ENCODE measurements at places on chromosomes 5 and 9.

- DNase-seq: no peak
These were observed 104.2 kb upstream of the SAP30L start for GRCh38 chr5:154341620-154342019.

- no peak for DNase-seq
These were observed 26.9 kb upstream of the CEMIP2 start for GRCh38 chr9:71795097-71795813.

GRCh38 chr5:179795863-179796833 is 2.4 kb downstream of the LTC4S start:
- peak; percentile 44 for DNase-seq

GRCh38 chr5:174999581-174999980 is 275.2 kb downstream of the MSX2 start:
- DNase-seq: no peak

GRCh38 chr5:79168031-79168430 is 56.4 kb downstream of the BHMT start:
- no peak for DNase-seq

DNA sequence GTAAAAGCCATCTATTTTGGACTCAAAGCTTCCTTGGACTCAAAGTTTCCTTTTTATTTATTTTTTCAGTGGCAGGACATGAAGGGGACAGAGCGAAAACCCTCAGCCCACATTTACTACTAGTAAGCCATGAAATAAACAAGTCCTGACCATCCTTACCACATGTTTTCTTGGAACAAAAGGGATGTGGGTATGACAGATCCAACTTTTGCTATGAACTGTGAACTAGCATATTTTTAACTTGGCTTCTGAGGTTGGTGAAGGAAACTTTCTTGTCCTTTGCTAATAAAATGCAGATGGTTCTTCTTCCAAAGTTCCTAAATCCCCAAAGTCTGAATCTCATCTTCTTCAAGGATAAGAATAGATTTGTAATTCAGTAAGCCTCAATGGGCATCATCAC is 122.7 kb upstream of the TNC start:
- no peak for DNase-seq

- DNase-seq: no peak
These were observed 1881.5 kb downstream of the EFNA5 start for GRCh38 chr5:105789246-105789645.

DNA sequence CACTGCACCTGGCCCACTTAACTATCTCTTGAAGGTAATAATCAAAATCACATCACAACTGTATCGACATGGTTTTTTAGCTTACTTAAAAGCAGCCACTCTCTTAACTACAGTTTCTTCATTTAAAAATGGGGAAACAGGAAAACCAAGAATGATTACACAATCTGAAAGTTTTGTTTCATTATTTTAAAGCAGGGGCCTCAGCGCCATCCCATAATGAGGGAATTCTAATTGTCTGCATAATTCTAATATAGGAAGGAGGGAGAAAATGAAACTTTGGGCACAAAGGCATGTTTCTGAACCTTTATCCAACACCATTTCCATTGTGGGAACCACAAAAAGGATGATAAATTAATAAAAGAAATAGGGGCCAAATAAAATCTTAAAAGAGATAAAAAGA is 7.6 kb downstream of the HACD4 start:
- no peak for DNase-seq

DNA sequence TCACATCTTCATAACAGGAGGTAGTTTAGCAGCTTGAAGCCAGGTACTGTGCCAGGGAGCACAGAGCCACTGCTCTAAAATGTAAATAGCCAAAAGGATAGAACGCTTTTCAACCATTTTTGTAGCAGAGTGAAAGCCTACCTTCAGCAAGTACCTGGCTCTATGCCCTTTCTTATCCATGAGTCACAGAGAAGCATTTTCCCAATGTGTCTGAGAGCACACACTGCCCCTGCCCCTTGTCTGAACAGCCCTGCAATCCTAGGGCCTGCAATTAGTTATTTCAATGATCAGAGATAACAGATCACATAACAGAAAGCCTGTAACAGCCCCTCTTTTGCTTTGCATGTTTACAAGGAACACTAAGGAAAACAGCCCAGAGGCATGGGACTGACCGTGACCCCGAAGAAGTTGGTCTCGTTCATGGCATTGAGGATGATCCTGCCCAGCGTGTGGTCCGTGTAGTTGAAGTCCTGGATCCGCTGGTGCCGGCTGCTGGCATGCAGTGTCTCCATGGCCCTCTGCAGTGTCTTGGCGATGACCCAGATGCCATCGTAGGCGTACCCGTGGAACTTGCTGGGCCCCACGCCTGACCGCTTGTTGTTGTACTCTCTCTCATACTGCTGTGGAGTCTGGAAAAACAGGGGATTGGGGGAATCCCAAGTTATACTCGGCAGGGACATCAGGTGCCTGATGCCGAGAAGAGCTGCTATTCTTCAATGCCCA is 198.3 kb upstream of the TBC1D2 start:
- DNase-seq: no peak

- DNase-seq: no peak
These were observed 722.8 kb upstream of the GRAMD2B start for GRCh38 chr5:125700380-125700861.

DNA sequence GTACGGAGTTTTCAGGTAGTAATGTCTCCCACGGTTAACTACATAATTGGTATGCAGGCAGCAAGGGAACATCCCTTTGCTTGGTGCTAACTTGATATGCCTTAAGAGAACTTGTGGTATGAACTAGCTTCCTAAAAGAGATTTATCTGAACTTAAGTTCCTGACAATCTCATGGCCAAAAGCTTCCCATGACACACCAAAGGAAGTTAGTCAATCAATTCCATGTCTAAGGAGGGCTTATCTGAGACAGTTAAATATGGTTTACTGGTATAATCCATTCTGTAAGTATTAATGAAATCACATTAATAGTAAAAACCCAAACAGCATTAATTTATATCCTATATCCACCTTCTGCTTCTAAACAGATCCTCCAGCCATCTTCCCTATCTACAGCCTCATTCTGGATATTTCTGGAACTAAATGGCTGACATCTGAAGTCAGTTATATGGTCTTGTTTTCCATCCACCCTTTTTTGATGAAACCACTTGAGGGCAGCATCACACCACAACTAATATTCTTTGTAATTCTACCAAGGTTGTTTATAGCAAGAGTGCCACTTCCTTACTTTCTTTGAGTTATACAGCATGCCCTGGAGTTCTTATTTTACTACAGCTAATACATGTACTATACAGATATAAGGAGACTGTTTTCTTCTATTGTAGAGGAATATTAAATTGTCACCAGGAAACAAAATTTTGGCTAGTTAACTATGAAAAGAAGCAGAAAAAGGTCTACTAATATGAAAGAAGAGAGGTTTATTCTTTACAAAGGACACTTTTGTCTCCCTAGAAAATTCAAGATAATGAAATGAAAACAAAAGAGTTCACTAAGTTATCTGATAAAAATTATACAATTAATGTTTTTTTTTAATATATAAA is 34.7 kb downstream of the SHOC1 start:
- peak; percentile 82 for DNase-seq

GRCh38 chr5:45336464-45336863 is 359.7 kb downstream of the HCN1 start:
- DNase-seq: no peak

- no peak for DNase-seq
These were observed 84.3 kb upstream of the PANK3 start for GRCh38 chr5:168663276-168664004.

DNA sequence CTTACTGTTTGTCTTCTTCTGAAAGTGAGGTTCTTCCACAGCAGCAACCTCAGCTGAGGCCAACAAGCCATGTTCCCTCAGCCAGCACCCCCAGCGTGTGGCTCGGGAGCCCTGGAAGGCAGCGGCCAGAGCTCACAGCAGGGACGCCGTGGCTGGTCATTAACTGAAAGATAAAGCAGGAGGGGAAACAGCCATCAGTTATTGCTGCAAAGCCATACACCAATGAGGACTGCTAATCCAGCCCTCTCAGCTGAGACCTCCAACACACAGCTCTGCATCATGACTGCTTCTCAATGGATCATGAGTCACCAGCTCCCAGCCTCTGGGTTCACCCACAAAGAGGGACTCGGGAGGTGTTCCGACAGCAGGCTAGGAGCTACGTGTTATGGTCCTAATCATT is 24.3 kb downstream of the ABCA1 start:
- DNase-seq: no peak

- no peak for DNase-seq
These were observed 9.6 kb upstream of the CCDC171 start for GRCh38 chr9:15543047-15543813.

DNA sequence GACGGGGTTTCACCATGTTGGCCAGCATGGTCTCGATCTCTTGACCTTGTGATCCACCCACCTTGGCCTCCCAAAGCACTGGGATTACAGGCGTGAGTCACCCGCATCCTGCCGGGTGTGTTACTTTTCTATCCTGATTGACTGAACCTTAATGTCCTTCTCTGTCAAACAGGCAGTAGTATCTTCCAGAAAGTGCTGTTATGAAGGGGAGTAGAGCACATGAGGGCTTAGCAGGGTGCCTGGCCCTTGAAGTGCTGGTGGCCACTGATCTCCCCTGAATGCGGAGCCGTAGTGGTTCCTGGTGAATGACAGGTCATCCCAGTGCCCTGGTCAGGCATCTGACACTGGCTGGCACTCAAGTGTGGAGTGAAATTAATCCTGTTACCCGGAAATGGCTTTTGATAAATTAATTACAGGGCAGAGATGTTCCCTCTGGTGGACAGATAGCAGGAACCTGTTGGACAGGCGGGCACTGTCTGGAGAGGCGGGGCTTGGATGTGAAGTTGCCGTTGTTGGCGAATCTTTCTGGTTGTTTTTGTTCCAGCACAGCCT is 28.4 kb downstream of the PRRC2B start:
- no peak for DNase-seq

GRCh38 chr5:116361171-116361967 is 213.3 kb downstream of the SEMA6A start:
- DNase-seq: no peak

- DNase-seq: no peak
These were observed 168.1 kb downstream of the NR3C1 start for GRCh38 chr5:143235423-143235822.

DNA sequence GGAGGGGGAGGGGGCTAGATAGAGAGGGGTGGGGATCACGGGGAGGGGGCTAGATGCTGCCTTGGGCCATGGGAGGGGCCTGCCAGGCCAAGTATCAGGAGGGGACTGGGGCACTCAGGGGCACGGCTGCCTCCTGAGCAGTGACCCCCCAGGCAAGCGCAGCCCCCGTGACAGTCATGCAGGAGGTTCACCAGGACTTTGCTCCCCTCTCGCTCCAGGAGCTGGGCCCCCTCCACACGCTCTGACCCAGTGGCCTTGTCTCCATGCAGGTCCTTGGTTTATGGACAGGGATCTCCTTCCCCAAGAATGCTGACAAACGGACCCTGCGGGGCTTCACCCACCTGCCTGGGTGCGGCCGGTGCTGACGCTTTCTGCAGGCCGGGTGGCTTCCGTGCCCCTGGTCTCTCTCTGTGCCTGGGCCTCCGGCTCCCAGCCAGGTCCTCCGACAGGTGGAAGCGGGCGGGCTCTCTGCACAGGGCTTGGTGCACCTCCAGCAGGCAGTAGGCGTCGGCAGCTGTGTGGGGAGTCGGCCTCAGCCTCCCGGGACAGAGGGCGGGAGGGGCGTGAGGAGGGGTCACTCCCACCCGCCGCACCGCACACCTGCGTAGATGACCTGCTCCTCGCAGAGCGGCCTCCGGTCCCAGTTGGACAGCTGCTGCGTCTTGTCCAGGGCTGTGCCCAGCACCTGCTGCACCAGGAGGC is 46.8 kb upstream of the NRARP start:
- no peak for DNase-seq

DNA sequence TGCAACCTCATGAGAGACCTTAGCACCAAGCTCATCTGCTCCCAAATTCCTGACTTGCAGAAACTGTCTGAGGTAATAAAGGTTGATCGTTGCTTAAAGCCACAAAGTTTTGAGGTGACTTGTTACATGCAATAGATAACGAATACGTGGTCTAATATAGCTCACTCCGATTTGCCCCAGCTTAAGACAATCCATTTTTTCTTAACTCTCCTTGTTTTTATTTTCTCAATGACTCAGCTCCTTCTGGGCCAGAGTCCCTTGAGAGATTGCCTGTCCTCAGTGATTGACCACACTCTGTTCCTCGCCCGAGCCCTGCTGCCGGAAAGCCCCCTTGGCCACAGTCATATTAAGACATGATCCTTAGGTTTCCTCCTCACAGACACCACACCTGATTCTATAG is 63.7 kb upstream of the FANCC start:
- no peak for DNase-seq

- DNase-seq: no peak
These were observed 32.4 kb upstream of the LRRC14B start for GRCh38 chr5:158807-159447.

GRCh38 chr5:82809420-82810143 is 267.6 kb downstream of the TMEM167A start:
- no peak for DNase-seq

DNA sequence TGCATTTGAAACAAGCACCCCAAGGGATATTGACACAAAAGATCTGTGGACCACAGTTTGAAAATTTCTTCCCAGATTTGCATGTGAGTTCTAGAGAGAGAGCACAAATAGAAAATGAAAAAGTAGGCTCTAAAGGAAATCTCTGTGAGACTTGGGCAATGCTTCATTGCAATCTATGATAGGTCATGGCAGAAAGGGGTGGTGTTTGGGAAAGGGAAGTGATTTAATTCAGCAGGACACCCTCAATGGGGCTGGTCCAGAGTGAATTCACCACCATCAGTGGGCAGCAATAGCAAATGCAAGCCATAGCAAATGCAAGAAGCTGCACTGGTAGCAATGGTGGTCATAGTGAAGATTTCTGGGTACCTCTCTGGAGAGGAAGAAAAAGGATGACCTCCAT is 58.1 kb downstream of the ANKRD55 start:
- no peak for DNase-seq

DNA sequence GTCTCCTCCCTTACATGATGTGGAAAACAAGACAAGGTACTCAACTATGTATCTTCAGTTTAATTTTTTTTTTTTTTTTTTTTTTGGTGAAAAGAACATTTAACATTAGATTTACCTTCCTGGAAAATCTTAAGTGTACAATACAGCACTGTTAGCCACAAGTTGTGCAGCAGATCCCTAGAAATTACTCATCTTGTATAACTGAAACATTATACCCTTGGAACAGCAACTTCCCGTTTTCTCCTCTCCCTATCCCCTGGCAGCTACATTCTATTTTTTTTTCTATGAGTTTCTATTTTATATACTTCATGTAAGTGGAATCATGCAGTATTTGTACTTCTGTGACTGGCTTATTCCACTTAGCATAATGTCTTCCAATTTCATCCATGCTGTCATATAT is 421.9 kb upstream of the FTMT start:
- DNase-seq: peak; percentile 91

- DNase-seq: no peak
These were observed 151.8 kb downstream of the ENTREP1 start for GRCh38 chr9:69476797-69477196.
